ENCODE measurements at places on chromosomes 11 and 22. TPM values are rescaled to one million over a fixed set of nuclear protein-coding genes. Genes with fewer than 3 reads are reported as not detected.
A peak's percentile ranks its signal among the peaks of the same experiment; 100 is the strongest.

TRPM5 gene
- not detected for total RNA-seq

C11orf42 gene
- total RNA-seq = not detected

DNA sequence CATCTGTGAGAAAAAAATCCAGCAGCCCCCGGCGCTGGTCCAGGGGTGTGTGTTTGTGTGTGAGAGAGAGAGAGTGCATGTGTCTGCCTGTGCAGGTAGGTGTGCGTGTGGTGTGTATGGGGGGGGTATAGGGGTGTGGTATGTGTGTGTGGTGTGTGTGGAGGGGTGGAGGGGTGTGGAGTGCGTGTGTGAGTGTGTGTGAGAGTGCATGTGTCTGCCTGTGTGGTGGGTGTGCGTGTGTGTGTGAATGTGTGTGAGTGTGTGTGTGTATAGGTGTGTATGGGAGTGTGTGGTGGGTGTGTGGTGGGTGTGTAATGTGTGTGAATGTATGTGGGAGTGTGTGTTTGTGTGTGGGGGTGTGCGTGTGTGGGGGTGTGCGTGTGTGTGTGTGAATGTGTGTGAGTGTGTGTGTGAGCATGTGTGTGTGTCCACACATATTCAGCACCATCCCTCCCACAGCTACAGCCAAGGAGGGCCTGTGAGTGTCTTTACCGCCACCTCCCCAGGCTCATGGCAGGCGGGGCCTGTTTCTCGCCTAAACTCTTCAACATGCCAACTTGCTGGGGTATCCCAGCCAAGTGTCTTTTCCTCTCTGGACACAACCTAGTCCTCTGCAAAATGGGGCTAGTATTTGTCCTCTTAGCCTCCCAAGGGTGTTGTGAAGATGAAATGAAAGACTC is 11.9 kb downstream of the LMO1 start:
- DNase-seq = no peak

GRCh38 chr11:112113539-112114457 is 27.1 kb downstream of the SDHD start:
- peak; percentile 61 for DNase-seq

GRCh38 chr11:124569697-124570096 is at the start of gene OR8A1:
Gene OR8A1, plus strand, starts transcription at chr11:124569997. Its CDS starts 123 bp downstream, at chr11:124570120.
- no peak for DNase-seq

GRCh38 chr11:7638710-7639642 is 34.3 kb downstream of the CYB5R2 start:
- no peak for DNase-seq

- no peak for DNase-seq
These were observed 20.7 kb upstream of the AQP11 start for GRCh38 chr11:77568916-77569675.

NELL1 gene
- not detected for total RNA-seq

TMEM41B gene
- 43.6 TPM for total RNA-seq

APOA5 gene
- not detected for total RNA-seq

GRCh38 chr11:92550411-92550810 is 325.8 kb downstream of the FAT3 start:
- no peak for DNase-seq
